ENCODE measurements at places on chromosomes 7 and 10.

GRCh38 chr7:122219253-122219865 is 75.3 kb upstream of the AASS start:
- peak; percentile 3 for DNase-seq

GRCh38 chr7:21967598-21968003 is 21.9 kb upstream of the CDCA7L start:
- no peak for DNase-seq

- no peak for DNase-seq
These were observed 62.9 kb upstream of the PRR15 start for GRCh38 chr7:29500719-29501118.

GRCh38 chr7:22996470-22996869 is 17.5 kb downstream of the HYCC1 start:
- DNase-seq: no peak

DNA sequence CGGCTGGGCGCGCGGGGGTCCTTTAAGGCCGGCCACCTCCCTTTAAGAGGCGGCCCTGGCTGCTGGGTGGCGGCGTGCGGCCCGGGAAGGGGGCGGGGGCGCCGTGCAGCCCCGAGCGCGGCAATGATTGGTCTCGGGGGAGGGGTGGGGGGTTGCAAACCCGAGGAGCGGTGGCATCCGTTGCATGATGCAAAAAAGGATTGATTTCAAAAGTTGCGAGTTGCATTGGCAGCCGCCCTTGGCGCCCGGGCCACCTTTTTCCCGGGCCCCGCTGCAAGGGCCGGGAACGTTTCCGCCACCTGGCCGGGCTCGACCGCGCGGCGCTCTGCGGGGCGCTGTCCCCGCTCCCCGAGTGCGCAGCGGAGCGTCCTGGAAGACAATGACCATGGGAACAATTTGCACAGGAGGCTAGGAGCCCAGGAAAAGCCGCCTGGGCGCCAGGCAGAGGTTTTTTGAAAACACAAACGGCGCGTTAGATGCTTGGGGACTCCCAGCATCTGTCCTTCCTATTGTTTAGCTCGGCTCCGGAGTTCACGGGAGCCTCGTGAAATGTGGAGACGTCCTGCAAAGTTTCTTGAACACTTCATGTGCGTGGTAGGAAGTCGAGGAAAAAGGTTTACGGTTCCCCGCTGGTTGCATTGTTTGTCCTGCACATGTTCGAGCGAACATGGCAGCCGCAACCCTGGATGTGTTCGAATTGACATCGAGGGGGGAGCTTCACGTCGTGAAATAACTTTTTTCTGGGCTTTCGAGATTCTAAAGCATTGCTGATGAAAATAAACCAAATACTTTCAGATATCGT is at the start of gene SEPHS1:
Gene SEPHS1, minus strand, starts transcription at position 78 of the 802 bp plus-strand sequence. CDS start 3,343 bp downstream, outside the sequence.
- DNase-seq: peak; percentile 93

DNA sequence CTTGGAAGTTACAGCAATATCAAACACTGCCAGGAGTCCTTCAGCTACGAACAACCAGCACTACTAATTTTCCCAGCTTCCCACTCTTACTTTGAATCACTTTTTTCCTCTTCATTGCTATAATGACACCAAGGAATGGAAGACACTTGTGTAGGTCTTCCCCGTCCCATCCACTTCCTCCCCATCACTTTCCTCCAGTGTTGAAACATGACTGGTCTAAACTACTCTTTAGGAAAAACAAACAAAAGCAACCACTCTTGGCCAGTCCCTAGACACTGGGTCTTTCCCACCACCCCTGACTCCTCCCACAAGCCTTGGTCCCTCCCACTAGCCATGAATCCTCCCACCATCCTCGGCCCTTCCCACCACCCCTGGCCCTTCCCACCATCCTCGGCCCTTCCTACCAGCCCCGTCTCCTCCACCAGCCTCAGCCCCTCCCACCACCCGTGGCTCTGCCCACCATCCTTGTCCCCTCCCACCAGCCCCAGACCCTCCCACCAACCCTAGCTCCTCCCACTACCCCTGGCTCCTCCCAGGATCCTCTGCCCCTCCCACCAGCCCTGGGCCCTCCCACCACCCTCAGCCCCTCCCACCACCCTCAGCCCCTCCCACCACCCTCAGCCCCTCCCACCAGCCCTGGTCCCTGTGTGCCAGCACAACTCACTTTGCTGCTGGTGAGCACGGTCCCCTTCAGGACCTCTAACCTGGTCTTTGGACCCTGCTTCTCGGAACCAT is 68.5 kb downstream of the CXCL12 start:
- DNase-seq: no peak

GRCh38 chr10:89115876-89116627 is 91.1 kb downstream of the CH25H start:
- no peak for DNase-seq

- no peak for DNase-seq
These were observed 11.9 kb downstream of the KIF11 start for GRCh38 chr10:92604841-92605240.

GRCh38 chr7:88316456-88316855 is 9.8 kb upstream of the STEAP4 start:
- no peak for DNase-seq

DNA sequence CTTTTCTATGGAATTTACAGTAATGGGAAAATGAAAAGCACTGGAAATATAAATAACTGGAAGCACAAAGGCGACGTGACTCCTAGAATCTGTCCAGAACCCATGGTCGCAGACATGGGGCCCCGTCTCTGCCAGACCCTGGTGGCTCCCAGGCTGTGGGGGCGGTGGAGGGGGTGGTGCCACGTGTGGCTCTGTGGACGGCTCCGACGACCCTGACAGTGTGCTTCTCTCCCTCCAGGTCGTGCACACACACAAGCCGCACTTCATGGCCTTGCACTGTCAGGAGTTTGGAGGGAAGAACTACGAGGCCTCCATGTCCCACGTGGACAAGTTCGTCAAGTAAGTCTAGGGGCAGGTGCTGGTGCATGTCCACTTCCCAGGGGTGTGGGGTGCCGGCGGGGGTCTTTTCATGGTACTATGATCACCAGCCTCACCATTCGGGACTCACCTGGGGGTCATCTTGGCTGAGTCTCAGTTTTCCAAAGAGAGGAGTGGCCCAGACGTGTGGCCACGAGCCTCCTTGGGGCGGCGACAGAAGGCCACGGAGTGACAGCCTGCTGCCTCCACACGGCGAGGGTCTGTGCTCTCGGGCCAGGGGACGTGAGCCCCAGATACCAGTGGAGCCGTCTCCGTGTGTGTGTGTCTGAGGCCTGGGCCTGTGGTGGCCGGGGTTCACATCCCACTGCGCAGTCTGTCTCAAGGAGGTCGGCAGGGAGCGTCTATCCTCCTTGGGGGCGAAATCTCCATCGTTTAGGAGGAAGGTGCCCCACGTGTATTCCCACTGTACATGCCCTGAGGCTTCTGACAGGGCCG is 108.2 kb downstream of the INPP5A start:
- no peak for DNase-seq

DNA sequence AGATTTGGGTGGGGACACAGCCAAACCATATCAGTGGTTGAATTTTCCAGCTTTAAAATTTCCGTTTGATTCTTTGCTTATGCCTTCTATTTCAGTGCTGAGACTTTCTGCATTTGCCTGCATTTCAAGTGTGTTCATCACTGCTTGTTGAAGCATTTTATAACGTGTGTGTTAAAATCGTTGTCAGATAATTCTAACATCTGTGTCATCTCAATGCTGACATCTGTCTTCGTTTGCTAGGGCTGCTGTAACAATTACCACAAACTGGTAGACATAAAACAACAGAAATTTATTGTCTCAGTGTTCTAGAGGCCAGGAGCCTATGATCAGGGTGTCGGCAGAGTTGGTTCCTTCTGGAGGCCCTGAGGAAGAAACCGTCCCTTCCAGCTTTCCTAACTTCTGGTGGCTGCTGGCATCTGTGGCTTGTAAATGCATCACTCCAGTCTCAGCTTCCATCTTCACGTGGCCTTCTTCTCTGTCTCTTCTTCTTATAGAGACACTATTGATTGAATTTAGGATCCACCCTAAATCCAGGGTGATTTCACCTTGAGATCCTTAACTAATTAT is 71.1 kb upstream of the SDK1 start:
- DNase-seq: no peak

DNA sequence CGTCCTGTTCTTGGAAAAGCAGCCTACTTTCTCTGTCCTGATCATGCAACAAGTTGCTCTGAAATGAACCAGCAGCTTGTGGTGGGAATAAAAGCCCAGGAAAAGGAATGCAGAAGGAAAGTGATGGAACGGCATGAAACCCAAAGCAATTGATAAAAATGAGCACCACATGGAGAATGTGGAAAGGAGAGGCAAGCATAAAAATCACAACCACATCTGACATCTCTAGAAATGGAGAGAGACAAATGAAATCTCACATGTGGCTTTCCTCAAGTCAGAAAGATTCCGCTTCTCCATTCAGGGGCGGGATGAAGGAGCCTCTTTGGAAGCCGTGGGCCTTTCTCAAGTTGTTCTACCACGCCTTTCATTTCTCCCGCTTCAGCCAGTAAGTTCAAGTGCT is 631.7 kb upstream of the GALNT17 start:
- DNase-seq: no peak

DNA sequence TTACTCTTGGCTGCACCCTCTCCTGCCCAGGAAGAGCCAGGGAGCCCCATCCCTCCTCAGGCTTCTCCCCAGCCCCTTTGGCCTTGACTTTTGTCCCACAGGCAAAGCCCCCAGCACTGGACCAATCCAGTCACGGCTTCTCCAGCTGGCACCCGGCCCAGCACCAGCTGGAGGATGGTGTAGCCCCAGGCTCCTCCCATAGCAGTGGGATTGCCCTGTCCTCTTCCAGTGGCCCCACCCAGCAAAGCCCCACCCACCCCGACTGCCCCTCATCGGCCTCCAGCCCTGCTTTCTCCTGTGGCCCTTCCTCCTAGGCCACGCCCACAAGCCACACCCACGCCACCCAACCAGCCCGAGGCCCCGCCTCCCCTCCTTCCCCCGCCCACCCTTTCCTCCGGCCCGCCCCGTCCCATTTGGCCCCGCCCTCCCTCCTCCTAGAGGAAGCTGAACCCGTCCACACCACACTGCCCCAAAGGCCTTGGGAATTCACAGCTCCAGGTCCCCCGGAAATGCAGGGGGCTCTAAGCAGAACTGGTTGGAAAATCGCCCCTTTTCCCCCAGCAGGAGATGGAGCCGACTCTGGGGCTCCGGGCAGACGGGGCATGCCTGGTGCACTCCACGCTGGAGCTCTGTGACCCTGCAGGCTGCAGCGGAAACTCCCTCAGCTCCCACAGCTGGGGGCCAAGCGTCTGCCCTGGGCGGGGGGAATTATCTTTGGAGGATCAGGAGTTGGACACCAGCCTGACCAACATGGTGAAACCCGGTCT is 25.2 kb downstream of the GET4 start:
- DNase-seq: no peak

DNA sequence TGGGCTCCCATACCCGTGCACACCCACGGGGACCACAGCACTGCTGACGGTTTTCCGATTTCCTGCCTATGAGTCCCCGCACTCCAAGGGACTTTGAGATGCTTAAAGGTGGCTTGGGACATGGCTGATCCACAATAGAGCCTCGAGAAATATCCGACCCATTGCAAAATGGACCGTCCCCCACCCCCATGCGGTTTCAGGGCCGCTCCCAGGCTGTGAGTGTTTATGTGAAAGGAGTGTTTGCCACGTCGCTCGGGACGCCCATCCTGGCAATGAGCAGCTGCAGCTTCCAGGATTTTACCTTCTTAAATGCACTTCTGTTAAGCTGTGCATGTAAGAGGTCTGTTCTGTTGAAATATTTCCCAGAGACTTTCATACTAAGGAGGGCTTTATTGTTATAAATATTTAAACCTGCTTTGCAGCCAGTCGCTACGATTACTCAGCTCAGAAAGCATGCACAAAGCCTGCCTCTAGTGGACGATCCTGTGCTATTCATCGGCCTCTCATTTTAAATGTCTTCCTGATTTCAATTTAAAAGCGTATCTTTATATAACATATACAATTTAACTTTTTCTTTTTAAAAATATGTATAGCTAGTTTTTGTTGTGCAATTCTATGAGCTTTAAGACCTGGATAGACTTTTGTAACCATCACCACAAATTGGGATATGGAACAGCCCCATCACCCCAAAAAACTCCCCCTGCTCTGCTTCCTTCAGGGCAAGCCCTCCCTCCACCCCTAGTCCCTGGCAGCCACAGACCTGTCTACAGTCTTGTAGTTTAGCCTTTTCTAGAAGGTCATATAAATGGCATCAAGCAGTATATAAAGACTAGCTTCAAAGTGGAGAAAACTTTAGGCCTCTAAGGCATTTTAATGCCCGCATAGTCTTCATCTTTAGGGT is 418.3 kb downstream of the PAXIP1 start:
- peak; percentile 48 for DNase-seq

GRCh38 chr10:80104066-80104926 is 25.8 kb downstream of the TMEM254 start:
- DNase-seq: no peak

GRCh38 chr10:43078175-43078985 is 1.5 kb downstream of the RET start:
- peak; percentile 38 for DNase-seq

GRCh38 chr10:34711500-34711899 is 103.6 kb downstream of the PARD3 start:
- DNase-seq: no peak

- DNase-seq: no peak
These were observed 17.1 kb downstream of the ADAM8 start for GRCh38 chr10:133259602-133259989.

DNA sequence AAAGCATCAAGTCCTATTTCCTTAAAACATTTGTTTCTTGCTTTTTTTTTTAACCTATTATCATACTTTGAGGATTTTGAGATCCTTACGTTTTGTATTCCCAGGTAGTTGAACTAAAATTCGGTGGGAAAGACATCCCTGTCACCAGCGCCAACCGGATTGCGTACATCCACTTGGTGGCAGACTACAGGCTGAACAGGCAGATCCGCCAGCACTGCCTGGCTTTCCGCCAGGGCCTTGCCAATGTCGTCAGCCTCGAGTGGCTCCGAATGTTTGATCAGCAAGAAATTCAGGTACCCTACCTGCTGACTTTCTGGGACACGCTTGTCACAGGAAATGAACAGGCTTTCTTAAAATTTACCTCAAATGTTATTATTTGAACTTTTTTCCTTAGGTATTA is 83.0 kb upstream of the DNAJB6 start:
- DNase-seq: no peak

- no peak for DNase-seq
These were observed 30.8 kb downstream of the SLC16A9 start for GRCh38 chr10:59678884-59679301.

GRCh38 chr10:29849126-29849833 is 210.1 kb downstream of the JCAD start:
- DNase-seq: no peak

- peak; percentile 11 for DNase-seq
These were observed 212.1 kb downstream of the VTI1A start for GRCh38 chr10:112658900-112659638.

- DNase-seq: no peak
These were observed 78.5 kb downstream of the OAT start for GRCh38 chr10:124340033-124340760.

GRCh38 chr10:14916600-14916999 is 37.3 kb downstream of the DCLRE1C start:
- no peak for DNase-seq

GRCh38 chr10:131819241-131820072 is 81.4 kb upstream of the PPP2R2D start:
- no peak for DNase-seq

DNA sequence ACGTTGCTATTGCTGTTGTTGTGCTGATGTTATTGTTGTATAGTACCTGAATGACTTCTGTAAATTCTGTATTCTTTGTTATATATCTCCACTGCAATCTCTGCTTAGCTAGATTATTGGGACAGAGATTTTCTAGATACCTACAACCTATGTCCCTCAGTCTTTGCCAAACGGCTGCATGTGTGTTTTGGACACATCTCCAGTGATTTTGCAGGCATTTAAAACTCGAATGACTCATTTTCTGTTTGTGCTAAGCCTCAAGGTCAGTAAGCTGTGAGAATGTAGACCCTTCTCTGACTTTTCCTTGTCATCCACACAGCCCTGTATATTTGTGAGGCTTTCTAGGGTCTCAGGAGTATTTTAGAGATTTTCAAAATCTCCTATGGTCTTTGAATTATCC is 410.7 kb downstream of the POM121L12 start:
- no peak for DNase-seq
